HFF-Myc (cell line): ENCODE measurements at places on chromosomes 12 and 14.

DNA sequence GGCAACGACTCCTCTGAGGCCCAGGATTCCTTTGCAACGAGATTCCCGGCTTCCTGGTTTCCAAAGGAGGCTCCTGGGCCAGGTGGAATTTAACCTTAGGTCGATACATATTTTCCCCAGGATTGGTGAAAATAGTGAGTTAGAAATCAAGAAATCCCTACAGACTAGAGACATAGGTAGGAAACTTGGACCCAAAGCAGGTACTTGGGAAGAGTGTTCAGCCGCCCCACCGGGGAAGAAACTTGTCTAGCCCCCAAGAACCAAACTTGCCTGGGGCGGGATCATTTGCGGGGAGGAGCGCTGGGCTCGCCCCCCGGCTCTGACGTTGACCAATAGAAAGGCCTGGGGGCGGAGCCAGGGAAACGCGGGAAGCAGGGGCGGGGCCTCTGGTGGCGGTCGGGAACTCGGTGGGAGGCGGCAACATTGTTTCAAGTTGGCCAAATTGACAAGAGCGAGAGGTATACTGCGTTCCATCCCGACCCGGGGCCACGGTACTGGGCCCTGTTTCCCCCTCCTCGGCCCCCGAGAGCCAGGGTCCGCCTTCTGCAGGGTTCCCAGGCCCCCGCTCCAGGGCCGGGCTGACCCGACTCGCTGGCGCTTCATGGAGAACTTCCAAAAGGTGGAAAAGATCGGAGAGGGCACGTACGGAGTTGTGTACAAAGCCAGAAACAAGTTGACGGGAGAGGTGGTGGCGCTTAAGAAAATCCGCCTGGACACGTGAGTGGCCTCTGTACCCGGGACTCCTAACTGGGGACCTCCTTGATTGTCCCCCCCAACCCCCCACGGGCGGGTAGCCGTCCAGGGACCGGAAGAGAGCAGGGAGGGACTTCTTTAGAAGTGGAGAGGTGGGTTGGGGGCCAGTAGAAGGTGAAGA is at the start of gene CDK2:
TSS of gene CDK2 (plus strand) at position 423 of the 874 bp plus-strand sequence. CDS start at position 602, 179 bp downstream.
- no peak for DNase-seq

GRCh38 chr14:56821805-56822610 is 11.7 kb upstream of the OTX2 start:
- no peak for DNase-seq

- DNase-seq: no peak
Observed at GRCh38 chr12:56197921-56198635, 8.8 kb upstream of the SMARCC2 start.

GRCh38 chr12:103802586-103802886 is 38.5 kb downstream of the NT5DC3 start:
- no peak for DNase-seq

GRCh38 chr12:104458694-104459367 is 2.1 kb downstream of the CHST11 start:
- DNase-seq: no peak

DNA sequence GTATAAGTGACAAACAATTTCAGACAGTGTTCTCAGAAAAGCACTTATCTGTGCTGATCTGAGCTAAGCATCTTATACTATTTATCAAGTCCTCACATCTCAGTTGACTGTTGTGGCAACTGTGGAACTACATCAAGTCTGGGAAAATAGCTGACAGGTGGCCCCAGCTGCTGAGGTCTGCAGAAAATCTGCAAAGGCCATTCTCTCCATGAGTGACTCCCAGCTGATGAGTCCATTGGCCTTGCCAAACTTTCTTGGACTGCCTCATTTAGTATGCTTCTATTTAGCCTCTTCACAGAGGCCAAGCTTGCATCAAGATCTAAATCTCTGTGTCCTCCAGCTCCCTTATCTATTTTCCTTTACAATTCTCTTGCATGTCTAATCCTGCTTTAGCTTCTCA is 174.5 kb upstream of the RBM19 start:
- DNase-seq: no peak

DNA sequence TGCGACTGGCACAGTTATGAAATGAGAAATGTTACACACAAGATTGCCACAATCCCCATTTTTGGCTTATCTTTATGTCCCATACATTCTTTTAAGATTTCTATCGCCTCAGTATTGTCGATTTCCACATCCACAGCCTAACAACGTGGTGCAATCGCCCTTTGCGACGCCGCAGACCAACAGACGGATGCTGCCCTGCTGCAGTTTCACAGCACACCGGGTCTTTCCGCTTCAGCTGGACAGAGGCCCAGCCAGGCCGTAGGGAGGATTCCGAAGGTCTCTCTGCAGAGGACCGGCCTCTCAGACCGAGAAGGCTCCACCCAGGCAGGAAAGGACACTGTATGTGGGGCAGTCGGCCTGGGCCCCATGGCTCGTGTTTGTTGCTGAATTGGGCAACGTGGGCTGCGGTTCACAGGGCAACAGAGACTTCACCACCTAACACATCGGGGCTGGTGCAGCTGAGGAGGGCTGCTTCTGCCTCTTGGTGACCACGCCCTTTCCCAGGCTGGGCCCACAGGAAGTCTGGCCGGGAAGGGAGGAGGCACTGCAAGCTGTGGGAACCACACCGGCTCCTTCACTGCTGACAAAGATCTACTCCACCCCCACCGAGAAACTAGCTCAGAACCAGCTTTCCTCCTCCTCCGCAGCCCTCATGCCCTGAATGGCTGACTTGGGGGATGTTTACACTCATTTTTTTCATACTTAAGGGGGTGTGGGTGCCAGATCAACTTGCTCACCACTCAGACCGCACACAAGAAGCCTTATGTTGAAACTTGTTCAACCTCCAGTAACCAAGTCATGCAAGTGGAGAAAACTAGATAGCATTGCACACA is 32.9 kb upstream of the MDM1 start:
- DNase-seq: peak; percentile 87

DNA sequence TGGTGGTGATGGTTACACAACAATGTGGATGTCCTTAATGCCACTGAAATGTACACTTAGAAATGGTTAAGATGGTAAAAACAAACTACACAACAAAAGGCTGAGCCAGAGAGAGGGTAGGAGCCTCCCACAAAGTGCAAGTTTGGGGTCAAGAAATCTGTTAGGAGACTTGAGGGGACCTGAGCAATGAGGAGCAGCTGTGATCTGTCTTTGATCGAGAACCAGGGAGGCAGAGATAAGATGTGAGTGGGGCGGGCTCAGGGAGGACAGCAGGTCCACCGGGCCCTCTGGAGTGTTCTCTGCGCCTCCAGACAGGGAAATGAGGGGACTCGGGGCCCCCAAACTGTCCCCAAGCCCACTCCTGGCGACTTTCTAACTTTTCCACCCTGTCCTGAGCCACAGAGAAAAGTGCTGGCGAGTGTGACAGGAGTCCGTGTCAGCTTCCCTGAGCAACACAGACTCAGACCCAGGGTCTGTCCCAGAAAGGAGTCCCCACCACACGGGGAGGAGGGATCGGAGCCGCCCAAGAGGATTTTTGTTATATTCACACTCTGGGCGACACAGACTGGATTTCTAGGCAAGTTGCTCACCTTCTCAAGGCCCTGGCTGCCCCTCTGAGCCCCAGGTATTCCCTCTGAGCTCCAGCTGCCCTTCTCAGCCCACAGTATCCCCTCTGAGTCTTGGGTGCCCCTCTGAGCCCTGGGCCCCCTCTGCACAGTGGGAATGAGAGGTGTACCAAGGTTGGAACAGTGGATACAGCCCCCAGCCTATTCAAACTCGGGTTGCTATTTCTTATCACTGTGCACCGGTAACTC is 11.5 kb upstream of the SCARB1 start:
- DNase-seq: no peak

DNA sequence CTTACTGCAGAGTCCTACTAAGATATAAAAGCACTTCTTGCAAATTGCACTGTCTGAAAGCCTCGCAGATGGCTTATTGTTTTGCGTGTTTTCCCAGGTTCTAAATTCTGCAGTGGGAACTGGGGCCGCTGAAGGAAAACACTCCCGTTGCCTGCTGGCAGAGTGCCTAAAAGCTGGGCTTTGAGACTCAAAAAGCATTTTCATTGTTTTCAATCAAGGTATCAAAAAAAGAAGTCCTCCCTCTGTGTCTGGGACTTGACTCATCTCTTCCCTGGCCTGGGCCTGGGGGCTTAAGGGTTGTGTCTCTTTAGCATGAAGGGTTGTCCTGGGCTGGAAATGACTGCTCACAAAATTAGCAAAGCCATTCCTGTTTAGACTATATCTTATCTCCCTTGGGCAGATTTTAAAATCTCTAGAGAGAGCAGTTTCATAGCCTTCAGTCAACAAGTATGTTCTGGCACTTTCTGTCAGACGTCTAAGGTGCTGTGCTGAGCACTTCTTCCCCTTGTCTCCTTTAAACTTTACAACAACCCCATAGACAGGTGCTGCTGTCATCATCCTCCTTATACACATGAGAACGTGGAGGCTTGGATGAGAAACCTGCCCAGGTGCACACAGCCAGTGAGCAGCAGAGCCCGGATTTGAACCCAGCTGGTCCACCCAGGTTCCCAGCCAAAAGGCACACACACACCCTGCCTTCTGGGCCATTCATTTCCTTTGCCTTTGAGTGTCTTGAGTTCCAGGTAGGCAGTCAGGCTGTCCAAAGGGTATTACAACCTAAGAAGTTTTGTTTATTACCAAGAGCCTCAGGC is 31.1 kb downstream of the ELK3 start:
- DNase-seq: no peak

- no peak for DNase-seq
Observed at GRCh38 chr14:100141098-100141497, 18.3 kb downstream of the DEGS2 start.

GRCh38 chr14:97276573-97276972 is 479.4 kb downstream of the VRK1 start:
- DNase-seq: no peak

DNA sequence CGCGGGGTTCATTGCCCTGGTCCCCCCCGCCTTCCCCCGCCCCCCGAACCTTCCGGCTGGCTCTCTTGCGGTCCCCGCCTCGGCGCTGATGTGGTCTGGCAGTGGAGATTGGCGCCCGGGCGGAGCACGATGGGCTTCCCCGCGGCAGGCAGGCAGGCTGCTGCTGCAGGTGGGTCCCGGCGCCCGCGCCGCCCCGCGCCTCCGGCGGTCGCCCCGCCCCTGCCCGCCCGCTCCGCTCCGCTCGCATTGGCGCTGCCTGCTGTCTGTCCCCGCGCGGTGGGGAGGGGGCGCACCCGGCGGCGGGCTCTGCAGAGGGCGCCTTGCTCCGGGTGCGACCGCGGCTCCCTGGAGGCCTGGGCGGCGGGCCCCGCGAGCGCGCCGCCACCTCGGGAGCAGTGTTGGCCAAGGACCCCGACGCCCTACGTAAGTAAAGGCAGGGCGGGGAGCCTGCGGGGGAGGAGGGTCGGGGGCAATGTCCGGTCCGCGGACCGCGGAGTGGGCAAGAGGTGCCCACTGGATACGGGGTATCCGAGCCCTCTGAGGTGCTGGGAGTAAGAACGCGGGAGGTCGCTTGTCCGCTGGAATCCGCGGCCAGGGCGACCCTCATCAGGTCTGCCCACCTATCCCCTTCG is at the start of gene AKAP5:
TSS of gene AKAP5 (plus strand) at position 309 of the 632 bp plus-strand sequence. CDS start 2,896 bp downstream, outside the sequence.
- DNase-seq: no peak

DNA sequence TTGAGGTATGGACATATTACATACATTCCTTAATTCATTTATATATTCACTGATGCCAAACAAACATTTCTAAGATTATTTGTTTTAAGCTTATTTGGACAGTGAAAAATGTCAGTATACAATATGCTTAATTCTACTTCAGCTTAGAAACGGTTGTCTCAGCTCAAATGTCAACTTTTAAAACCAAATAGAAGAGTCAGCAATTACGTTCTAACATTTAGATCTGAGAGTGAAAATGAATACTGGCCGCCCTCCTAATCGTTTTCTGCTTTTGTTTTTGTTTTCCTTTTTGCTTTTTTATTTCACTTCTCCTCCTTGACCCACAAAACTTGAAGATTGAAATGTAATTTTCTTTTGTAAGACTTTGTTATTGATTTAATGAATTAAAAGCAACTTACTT is 19.7 kb upstream of the RERG start:
- no peak for DNase-seq

DNA sequence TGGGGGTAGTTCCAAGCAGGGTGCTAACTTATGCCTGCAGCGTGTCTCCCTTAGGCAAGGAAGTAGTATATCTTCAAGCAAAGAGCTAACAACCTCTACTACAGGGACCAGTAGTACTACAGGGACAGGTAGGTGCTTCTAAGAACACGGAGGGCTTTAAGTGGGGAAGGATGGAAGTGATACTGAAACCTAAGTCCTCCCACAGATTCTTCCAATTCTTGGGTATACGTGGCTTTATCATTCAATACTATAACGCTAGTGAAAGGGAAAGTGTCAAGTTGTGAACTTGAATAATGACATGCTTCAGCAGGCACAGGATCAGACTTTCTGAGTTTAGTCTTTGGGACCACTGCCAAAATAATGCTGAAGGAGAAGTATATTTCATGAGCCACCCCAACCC is 241.7 kb downstream of the CEP128 start:
- no peak for DNase-seq

- no peak for DNase-seq
Observed at GRCh38 chr12:11016937-11017336, 5.5 kb downstream of the TAS2R19 start.

DNA sequence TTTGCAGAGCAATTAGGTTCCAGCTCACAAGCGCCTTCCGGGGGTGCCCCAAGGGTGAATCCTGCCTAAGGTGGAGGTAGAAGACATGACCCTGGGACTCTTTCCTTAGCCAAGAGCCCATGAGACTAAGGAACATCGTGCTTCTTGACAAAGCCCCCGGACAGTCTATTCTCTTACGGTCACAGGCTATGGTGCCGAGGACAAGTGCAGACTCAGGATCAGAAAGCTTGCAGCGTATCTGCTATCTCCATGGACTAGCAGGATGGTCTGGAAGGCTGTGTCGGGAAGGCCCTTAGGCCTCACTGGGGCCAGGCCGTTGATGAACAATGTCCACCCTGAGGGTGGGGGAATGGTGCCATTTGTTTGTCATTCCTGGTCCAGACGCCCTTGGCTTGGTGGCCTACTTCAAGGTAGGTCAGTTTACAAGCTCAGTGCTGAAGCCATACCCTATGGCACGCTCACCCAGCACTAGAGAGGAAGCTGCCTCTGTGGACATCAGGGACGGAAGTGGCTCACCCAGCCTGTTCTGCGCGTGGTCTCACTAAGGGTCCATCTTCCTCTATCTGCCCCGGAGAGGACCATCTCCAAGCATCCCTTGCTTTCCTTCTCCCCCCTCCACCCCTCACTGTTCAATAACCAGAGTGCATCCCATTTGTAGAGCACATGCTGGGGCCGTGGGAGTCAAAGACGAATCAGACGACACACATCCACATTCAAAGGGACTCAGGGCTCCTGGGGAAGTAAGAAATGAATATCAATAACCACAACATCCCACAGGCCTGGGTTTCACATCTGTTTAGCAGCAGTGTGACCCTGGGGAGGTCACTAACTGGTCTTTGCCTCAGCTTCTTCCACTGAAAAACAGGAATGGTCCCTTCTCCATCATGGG is 45.0 kb upstream of the IQSEC3 start:
- DNase-seq: no peak

- no peak for DNase-seq
Observed at GRCh38 chr12:111224186-111225066, 144.5 kb downstream of the PHETA1 start.
